ENCODE measurements at places on chromosomes 2 and 18.
A peak's percentile ranks its signal among the peaks of the same experiment; 100 is the strongest.

- no peak for DNase-seq
Measured at GRCh38 chr18:3452750-3453539, 3.0 kb downstream of the TGIF1 start.

DNA sequence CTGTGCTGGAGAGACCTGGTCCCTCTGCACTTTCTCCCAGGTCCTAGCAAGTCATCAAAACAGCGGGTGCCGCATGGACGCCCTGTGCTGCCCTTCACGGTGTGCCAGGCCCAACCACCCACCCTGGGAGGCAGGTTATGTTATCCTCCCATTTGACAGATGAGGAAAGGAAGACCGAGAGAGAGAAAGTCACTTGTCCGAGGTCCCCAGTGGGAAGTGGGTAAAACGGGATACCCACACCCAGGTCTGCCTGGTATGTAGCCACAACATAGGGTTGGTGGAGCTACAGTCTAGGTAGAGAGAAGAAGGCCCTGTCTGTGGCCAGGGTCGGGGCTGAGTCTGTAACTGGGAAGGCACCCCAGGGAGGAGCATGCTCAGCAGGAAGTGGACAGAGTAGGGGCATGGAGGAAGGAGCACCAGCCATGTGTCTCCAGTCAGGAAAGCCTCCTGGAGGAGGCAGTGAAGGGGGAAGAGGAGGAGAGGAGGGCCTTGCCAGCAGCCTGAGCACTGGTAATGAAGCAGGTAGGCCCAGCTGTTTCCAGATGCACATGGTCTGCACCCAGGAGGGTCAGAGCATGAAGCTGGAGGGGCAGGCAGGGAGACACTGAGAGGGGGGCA lies 98.4 kb downstream of the ZFP36L2 start:
- DNase-seq = no peak

GRCh38 chr18:49487711-49488310 lies 777 bp upstream of the C18orf32 start:
- no peak for DNase-seq

DNA sequence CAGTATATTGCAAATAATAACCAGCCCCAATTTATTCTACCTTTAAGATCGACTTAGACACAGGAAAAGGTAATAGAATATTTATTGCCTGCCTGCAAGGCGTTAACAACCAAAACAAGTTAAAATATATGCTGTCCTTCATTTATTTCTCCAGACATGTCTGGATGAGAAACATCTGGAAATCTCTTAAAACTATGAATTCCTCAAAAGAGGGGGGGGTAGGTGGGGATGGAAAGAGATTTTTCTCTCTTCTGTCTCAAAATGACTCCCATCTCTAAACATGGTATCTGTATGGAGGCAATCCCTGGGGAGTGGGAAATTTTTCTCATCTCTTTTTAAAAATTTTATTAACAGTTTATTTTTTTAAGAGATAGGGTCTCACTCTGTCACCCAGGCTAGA lies 113.0 kb downstream of the CDH2 start:
- no peak for DNase-seq

- DNase-seq = no peak
Measured at GRCh38 chr18:31563778-31564177, 27.9 kb upstream of the TTR start.

DNA sequence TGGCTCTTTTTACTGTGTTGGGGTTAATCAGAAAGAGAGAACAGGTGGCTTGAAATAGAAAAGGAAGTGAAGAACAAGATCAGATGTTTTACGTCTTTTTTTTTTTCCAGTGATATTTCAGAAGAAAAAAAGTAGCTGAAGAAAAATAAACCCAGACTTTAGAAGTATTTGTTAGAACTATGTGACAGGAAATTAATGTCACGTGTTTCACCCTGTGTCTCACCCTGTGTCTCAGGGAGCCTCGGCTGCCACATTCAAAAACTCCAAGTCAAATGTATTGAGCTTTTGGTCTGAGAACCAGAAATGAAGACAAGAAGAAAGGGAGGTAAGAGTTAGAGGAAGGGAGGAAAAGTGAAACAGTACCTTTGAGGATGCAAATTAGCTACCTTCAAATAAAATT lies 38.0 kb downstream of the AKAIN1 start:
- no peak for DNase-seq

GRCh38 chr2:70531419-70532086 lies 22.1 kb downstream of the TGFA start:
- DNase-seq = no peak

DNA sequence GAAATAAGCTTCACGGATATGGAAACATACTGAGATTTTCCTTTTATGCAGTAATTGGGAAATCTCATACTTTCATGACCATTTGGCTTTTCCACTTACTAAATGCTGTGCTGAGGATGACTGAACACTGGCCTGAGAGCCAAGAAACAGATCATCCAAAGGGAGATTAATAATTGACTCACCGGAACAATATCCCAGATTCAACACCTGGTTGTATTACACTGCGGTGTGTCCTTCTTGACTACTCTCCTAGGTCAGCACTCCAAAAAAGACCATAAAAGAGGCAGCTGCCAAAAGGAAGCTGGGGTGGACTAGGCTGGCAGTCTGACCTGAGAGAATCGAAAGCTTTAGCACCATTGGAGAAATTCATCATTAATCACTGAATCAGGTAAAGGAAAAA lies 469.1 kb downstream of the CBLN2 start:
- no peak for DNase-seq

GRCh38 chr18:70577023-70577420 lies 288.2 kb downstream of the SOCS6 start:
- DNase-seq = no peak

GRCh38 chr2:51795248-51795888 lies 763.4 kb upstream of the NRXN1 start:
- DNase-seq = no peak

DNA sequence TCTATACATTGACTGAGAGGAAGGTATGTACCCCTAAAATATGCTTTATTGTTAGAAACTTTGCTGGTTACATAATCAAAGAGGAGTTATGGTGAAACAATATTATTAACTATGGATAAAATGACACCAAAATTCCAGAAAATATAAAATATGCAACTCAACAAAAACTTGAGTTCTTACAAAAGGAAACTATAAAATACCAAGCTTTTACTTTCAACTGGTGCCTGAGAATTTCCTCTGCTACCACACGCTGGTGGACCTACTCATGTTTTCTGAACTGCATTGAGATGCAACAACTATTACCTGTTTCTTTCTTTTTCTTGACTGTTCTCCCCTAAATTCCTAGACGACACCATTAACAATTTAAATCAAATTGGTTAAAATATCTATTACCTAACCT lies 8.2 kb upstream of the NFE2L2 start:
- DNase-seq = no peak

GRCh38 chr2:30305235-30305634 lies 73.9 kb downstream of the LBH start:
- no peak for DNase-seq

DNA sequence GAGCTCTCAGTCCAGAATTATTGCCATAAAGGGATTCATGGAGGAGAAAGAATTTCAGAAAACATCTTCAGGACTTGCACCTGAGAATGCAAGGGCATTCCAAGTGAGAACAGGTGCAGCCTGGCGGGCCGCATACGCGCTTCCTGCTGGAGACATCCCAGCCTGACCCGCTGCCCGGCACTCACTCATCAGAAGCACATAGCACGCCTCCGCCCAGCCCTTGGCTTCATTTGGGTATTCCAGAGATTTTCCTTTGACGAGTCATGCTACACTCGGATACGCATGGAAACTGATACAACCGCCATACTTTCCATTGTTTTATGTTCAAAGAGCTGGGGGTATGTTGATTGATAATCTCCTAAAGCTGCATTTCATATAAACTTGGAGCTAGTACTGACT lies 228.0 kb upstream of the ID2 start:
- no peak for DNase-seq

GRCh38 chr2:165953306-165953654 lies 296 bp downstream of the TTC21B start:
- no peak for DNase-seq

- no peak for DNase-seq
Measured at GRCh38 chr2:228581731-228582130, 400.2 kb upstream of the SPHKAP start.

- DNase-seq = no peak
Measured at GRCh38 chr2:142280831-142281230, 150.0 kb upstream of the LRP1B start.

DNA sequence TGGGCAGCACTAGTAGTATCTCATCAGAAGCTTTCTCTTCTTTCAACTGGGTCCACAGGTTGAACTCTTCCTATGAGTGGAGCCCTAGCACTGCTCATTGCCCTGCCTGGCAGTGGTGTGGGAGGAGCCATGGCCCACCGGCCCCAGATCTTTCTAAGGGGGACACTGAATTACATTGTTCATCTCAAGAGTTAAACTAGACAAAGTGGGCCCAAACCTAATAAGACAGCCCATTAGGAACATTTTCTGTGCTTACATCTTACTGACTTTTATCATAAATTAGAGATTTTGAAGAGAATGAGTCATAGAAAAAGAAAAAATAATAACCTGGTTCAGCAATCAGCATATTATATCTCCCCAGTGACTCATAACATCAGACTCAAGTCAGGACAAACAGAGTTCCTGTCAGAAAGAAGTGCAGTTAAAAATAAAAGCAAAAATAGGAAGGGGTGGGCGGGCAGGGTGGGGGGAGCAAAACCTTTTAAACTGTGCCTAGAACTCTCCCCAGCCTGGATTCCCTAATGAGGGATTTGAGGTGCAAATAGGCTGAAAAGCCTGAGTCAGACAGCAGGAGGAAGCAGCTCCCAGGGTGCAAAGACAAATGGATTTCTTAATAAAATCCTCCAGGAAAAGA lies 161.6 kb upstream of the TRIB2 start:
- peak; percentile 86 for DNase-seq

GRCh38 chr2:107025869-107026380 lies 140.0 kb upstream of the ST6GAL2 start:
- no peak for DNase-seq

DNA sequence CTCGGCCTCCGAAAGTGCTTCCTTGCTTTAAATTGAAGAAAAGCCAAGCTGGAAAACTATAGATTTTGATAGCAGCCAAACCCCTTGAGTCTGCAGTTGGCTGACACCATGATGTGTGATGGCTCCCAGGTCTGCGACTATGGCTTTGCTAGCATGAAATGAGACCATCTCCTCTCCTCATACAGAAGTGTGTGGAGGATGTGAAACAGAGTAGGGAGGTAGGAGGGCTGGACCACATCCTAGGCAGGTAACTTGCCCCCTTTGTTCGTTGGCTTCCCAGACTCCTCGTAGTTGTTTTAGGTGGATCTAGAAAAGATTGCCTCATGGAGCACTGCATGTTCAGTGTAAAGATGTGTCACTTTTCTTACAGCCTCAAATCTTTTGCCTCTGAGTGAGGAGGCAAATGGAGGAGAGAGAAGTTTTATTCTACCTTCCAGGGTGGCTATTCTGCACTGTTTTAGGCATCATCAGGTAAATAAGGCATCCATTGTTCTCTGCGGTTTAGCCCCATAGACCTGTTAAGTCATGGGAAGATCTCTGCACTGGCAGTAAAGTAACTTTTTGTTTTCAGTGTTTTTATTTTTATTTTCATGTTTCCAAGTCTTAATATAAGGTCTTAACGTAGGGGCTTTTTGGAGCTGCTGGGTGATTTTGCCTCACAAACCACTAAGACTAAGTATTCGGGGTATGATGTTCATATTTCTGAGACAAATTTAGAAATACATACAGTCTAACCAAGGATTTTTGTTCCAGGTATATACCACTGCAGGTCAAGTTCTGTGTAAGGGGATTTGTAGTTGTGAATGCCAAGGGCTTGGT lies 40.1 kb downstream of the MGAT5 start:
- DNase-seq = no peak

DNA sequence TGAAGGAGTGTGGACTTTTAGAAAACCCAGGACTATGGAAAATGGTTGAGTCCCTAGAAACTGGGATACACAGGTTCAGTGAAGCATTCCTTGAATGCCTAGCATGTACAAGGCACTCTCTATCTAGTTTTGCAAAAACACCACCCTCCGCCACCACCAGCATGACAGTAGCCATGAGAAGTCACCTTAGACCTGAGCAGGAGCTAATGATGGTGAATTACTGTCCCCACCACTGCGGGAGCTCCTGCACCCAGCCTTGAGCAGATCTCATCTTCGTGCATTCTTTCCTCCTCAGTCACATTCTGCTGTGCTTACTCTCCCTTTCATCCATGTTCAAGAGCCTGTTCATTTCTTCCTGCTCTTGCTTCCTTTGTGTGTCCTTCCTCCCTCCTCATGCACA lies 86.2 kb upstream of the ZNF516 start:
- no peak for DNase-seq

GRCh38 chr18:78069784-78070664 lies 820.4 kb downstream of the GALR1 start:
- no peak for DNase-seq

DNA sequence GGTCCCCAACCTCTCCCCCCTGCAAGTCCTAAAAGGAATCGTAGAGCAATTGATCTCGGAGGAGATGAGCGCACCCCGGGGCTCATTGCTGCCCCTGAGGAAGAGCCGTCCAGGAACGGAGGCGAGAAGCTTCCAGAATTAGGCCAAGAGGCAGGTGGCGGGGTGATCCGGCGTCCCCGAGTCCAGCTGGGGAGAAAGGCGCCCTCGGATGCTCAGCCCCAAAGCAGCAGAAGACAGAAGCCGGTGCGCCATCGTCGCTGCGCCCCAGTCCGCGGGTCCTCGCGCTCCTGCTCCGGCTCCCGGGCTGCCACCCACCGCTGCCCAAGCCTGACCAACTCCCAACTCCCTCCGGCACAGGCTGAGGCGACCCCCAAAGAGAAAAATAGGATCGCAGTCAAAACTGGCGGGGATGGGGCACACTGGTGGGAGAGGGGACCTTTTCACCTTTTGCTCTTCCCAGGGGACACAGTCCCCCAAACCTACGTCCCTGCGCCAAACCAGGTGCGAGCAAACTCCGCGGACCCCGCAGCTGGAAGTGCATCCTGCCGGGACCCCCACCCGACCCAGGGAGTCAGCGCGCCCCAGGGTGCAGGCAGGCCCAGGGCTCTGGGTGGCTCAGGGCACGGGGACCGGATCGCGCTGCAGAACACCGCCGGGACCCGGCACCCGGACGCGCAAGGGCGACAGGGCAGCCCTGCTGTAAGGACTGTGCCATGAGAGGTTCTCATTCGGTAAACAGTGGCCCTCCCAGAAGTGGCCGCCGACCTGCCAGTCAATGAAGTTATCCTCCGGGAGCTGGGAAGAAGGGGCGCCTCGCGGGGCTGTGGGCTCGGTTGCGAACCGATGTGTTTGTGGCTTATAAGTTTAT lies 8.4 kb upstream of the MEIS1 start:
- DNase-seq = no peak

GRCh38 chr2:167814881-167815718 lies 432.3 kb downstream of the STK39 start:
- no peak for DNase-seq

- DNase-seq = no peak
Measured at GRCh38 chr18:75473316-75473715, 45.8 kb upstream of the SMIM21 start.

DNA sequence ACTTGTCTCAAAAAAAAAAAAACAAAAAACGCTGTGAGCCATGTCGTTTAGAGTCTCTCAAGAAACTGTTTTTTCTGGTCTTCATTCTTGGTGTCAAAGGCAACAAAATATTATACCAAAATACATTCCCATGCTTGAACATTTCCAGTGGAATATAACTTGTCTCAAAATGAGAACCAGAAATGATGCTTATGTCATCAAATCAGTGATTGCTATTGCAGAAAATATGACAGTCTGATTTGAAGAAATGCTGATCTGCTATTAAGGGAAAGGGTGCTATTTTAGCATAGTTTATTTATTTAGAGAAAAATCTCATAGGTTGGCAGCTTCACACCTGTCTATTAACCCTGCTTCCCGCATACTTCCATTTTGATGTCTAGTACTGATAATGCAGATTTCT lies 82.4 kb upstream of the ACSL3 start:
- DNase-seq = no peak

All from SK-N-MC (cell line).